Stimulated activated CD8-positive, alpha-beta memory T cell treated with anti-CD3 and anti-CD28 coated beads, Interleukin-4, amount 100 ng/mL, for 24 hours (primary cell): ENCODE measurements at places on chromosomes 2 and 18.

DNA sequence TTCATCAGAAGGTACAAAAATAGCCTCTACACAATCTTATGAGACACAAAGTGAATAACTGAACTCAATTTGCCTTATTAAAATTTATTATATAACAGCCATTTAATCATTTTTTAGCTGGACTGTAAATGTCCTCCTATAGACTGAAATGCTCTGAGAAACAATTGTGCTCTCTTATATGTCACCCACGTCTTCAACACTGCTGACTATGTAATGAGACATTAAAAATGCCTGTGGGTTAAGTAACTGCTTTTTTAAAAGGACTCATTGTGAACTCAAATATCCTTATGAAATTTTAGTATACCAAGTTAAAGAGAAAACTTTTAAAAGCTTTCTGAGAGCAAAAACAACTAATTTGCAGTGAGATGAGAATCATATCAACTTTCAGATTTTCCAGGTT lies 10.4 kb upstream of the GALNT1 start:
- DNase-seq: no peak

DNA sequence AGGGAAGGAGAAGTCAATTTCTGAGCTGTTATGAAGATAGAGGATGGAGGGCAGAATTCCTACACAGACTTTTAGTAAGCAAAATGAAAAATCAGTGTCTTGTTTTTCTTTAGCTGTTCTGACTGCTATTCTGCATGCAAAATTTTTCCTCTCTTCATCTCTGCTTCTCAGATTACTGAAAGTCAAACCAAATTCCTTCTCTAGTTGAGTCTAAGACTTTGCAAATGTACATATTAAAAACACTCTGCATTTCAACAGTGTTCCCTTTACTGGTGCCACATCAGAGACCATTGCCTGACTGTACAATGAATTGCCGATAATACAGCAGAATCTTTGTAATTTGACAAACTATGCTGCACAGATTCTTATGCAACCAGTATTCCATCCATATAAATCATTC lies 198.8 kb downstream of the EXOC6B start:
- DNase-seq: no peak

GRCh38 chr18:3071676-3072075 lies 58.7 kb upstream of the LPIN2 start:
- DNase-seq: no peak

- DNase-seq: no peak
These were observed 25.2 kb downstream of the SDC1 start for GRCh38 chr2:20199633-20200270.

DNA sequence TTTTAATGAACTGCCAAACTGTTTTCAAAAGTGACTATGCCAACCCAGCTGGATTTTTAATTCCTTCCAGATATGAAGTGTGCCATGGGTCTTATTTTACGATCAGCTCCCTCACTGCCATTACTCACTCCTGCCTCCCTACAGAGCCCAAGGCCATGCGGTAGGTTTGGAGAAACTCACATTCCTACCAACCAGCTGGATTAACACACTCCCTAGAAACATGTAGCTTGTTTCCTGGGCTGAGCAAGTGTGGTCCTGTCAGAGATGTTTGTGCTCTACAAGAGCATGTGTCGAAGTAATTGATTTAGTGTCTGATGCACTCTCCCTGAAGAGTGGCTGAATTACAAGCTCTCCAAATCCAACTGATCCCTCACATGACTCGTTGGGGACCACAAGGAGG lies 82.5 kb downstream of the SPP2 start:
- no peak for DNase-seq
